T-helper 22 cell (primary cell): ENCODE measurements at places on chromosomes 2 and 18.
A peak's percentile ranks its signal among the peaks of the same experiment; 100 is the strongest.

GRCh38 chr2:157486596-157487270 lies 42.8 kb upstream of the CYTIP start:
- DNase-seq: no peak

DNA sequence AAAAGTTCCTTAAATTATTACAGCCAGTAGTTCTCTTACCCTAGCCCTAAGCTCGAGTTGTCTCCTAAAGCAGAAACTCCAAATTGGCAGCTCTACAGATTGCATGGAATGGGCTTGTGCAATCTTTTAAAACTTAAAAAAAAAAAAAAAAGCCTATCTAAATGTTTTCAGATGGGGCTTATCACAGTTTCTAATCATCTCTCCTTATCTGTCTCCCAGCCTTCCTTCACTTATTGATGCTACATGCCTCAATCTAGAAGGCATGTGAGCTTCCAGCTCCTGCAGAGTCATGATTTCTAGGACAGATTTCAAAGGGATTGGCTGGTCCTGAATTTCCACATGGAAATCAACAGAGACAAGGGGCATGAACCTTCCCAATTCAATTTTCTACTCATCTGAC lies 33.1 kb upstream of the PELI1 start:
- no peak for DNase-seq

DNA sequence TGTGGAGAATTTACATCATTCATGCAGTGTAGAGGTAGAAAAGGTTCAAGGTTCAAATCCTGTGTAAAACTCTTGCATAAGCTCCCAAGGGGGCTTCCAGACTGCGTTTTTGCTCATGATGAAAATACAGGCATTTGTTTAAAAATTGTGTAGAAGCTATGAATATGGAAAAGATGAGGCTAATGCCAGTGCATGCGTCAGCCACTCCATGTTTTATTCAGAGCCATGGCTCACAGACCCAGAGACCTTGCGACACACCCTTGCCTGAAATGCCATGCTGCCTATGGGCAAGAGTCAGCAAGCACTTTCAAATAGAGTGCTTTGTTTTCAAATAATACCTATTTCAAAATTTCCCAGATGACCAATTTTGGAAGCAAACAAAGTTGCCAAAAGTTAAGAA lies 262.3 kb downstream of the TRIB2 start:
- no peak for DNase-seq

GRCh38 chr2:210955591-210955990 lies 399.2 kb downstream of the CPS1 start:
- DNase-seq: no peak

DNA sequence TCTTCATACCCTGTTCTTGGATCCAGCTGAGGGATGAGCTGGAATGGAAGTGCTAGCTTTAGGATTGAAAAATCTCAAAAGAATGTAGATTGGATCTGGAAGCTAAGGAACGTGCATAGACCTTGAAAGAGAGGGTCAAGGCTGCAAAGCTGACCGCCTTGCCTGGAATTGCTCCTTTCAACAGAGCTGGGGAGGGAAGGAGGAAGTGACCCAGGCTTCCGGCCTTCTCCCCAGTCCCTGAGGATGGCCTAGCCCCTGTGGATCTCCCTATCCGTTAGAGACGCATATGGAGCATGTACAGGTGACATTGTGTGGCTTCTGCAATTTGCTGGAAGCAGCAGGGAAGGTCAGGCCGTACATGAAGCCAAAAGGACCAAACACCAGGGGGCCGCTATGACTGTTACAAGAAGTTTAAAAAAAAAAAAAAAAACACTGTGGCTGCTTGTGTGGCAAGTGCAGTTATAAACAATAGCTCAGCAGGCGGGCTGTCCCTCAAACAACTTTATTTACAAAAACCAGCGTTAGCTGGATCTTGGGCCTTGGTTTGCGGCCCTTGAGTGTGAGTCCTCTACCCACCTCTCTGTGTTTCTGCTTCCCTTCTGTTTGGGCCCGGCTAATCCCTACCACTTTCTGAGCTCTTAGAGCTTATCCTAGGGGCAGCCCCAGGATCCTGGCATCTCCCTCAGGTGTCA lies 227.6 kb downstream of the SEPTIN10 start:
- no peak for DNase-seq

- no peak for DNase-seq
Measured at GRCh38 chr2:50953021-50953420, 78.9 kb downstream of the NRXN1 start.

DNA sequence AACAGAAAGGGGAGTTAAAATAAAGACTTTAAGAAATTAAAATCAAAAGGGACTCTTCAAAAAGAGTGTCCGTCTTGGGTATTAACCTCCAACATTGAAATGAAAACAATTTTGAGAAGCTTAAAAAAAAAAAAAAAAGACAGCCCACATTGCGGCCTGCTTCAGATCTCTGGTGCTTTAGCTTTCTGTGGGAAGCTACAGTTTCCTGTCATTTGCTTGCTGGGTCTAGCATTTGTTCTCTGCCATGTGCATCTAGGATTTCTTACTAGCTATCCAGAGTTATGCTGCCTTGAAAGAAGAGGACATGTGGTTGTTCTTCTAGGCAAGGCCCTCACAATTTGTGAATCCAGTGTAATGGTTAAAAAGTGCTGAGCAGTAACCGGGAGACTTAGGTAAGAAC lies 375.3 kb downstream of the SLC4A3 start:
- no peak for DNase-seq

GRCh38 chr2:25161055-25161781 lies 7.2 kb downstream of the POMC start:
- peak; percentile 64 for DNase-seq

GRCh38 chr2:186590759-186591505 lies 1.1 kb downstream of the ITGAV start:
- no peak for DNase-seq

GRCh38 chr18:2956056-2956455 lies 56.9 kb downstream of the LPIN2 start:
- DNase-seq: no peak

GRCh38 chr2:83071914-83072313 lies 1387.2 kb downstream of the SUCLG1 start:
- no peak for DNase-seq

DNA sequence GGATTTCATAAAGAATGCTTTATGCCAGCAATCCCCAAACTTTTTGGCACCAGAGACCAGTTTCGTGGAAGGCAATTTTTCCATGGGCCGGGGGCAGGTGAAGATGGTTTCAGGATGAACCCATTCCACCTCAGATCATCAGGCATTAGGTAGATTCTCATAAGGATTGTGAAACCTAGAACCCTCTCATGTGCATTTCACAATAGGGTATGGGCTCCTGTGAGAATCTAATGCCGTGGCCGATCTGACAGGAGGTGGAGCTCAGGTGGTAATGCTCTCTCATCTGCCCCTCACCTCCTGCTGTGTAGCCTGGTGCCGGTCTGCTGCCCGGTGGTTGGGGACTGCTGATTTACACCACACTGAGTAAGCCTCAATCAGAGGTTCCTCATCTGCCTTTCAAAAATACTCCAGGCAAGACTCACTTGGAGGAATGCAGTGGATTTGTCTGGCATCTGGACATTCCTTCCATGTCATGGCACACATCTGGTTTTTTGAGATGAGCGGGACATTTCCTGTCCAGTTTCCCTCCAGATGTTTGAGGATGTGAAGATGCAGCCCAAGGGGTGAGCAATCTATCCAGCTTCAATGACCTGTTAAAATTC lies 185.8 kb downstream of the VAPA start:
- DNase-seq: no peak

DNA sequence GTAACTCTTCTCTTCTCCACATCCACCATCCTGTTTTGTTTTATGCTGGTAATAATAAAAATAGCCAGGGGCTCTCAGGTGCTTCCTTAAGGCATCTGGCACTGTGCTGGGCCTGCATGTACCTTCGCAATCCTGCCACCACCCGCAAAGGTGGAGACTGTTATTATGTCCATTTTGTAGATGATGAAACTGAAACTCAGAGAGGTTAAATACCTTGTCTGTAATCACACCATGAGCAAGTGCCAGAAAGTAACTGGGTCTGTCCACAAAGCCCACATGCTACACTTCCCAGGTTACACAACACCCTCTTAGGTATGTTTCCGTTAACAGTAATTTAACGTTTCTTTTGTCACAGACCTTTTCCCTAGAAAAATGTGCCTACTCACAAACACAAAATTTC lies 27.0 kb downstream of the NRP2 start:
- no peak for DNase-seq

DNA sequence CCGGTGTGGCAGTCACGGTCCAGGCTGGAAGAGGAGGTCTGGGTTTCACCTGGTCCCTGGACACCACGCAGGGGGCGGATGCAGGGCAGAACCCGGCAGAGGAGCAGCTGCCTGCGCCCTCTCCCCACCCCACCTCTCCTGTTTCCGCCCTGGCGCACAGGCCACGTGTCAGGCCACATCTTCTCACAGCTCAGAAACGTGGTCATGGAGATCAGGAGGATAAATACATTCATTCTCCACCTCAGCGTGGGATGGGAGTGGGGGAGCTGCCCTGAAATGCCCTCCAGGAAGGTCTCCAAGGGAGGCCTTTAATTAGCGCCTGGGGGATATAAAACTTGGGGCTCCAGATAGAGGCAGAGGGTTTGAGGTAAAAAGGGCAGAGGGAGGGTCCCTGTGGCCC lies 142.0 kb downstream of the KCTD1 start:
- DNase-seq: no peak

DNA sequence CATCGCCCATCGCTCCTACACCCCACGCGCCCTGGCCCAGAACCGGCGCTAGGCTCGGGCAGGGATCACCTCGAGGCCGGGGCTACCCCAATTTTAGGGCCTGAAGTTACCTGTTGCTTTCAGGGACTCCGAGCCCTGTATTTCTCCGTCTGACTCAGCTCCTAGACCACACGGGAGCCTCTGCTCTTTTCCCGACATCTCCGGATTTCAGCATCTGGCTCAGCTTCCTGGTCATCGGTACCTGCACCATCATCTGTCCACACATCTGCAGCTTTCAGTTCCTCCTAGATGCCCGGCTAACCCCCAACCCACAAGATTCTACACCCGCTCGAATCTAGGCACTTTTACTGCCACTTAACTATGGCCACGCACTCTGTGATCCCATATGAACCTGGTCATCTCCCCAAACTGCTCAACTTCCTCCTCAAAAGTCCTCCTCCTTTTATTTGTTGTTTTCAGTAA lies 12.1 kb upstream of the HMSD start:
- DNase-seq: no peak

DNA sequence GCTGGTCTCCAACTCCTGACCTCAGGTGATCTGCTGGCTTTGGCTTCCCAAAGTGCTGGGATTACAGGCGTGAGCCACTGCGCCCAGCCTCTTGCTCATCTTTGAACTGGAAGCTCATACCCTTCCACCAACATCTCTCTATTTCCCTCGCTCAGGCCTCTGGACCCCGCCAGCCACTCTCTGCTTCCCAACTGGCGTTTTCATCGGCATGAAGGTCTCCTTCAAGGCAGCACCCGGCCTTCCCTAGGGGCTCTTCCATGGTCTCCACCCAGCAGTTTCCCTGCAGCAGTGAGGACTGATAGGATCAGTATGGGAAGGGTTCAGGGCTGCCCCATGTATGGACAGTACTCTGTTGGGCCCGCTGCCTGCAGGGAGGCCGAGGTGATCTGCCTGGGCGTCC lies 65.8 kb upstream of the HS6ST1 start:
- DNase-seq: no peak

- no peak for DNase-seq
Measured at GRCh38 chr2:101147062-101147461, 4.1 kb downstream of the TBC1D8 start.

DNA sequence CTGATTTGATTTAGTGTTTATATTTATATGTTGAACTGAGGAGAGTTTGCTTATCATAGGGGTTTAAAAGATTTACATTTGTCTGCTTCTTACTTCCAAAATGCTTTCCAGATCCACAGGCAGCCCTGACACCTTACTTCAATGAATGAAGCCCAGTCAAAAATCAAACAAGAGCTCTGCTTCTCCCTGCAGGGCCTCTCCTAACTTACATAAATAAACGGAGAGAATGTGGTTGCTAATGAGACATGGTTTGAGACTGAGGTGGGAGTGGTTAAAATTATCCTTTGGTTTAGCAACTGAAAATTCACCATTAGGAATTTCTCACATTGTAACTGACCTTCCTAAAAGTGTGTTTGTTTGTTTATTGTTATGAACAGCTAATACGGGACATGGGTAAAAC lies 612.3 kb upstream of the FANCL start:
- no peak for DNase-seq

DNA sequence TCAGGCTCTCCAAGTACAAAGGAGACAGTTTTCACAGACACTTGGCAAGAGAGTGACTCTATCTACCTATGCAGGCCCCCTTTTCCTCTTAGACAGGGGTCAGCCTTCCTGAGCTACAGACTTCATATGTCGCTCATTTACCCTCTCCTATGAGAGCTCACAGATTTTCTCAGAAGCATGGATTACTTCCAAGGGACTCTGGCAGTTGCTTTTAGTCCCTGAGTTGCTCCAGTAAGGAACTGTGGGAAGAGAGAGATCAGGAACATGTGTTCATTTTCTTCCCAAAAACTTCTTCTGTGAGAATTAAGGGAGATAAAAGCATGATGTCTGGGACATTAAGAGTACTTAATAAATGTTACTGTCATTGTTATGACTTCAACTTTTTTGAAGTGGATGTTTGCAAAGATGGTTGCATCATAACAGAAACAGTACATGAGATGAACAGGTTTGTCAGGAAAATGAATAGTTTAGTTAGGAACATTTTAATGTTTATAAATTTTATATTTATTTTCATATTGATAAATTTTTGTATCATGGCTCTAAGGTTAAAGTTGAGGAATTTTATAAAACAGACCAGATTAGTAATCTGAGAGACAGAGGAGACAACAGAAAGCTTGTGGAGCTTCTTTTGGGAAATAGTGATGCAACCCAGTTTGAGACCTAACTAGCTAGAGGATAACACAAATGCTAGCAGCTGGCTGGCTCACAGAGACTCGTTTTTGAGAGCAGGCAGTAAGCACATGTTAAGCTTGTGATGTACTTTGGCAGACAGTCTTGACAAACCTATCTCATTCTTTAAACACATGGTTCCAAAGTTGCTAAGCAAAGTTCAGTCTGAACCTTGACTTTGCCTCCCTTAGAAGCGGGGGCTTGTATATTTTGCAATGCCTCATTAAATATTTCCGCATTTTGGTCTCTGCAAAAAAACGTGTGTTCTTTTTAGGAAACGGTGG lies 21.7 kb upstream of the UGP2 start:
- no peak for DNase-seq

- DNase-seq: no peak
Measured at GRCh38 chr2:186017278-186017677, 278.7 kb downstream of the FSIP2 start.

- DNase-seq: no peak
Measured at GRCh38 chr2:86048888-86049287, 56.8 kb downstream of the POLR1A start.

GRCh38 chr2:3492951-3493614 lies 26.2 kb downstream of the ADI1 start:
- DNase-seq: no peak

GRCh38 chr2:139099721-139100120 lies 319.5 kb upstream of the NXPH2 start:
- DNase-seq: no peak
